GM12891 (cell line): ENCODE measurements at places on chromosomes 5 and 9.

DNA sequence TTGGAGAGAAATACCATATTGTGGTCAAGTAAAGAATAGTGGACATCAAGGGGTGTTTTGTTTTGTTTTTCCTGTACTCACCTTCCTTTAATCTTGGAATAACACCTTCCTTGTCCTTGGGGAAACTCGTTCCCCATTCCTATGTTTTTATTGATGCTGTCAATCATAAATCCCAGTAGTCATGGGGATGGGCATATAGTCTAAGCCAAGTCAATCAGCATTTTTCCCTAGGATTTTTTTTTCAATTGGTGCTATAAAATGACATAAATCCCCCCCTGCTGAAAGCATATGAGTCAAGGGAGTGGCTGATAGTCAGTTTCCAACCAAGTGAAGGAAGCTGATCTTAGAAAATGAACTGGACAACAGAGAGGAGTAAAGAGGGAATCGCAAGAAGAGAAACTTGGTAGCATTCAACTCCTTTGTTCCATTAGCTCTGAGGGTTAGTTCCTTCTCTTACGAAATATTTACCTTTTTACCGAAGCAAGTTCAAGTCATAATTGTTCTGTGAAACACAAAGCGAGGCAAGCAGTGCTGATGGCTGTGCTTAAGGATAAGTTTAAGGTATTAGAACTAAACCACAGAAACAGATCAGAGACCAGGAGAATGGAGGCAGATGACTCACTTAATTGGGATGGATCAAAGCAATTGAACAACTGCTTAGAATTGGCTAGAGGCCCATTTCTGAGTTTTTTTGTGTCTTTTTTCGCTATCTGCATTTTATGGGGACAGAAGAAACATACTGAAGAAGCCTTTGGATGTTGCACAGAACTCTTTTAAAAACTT lies 218.6 kb downstream of the SEMA6A start:
- no peak for DNase-seq

DNA sequence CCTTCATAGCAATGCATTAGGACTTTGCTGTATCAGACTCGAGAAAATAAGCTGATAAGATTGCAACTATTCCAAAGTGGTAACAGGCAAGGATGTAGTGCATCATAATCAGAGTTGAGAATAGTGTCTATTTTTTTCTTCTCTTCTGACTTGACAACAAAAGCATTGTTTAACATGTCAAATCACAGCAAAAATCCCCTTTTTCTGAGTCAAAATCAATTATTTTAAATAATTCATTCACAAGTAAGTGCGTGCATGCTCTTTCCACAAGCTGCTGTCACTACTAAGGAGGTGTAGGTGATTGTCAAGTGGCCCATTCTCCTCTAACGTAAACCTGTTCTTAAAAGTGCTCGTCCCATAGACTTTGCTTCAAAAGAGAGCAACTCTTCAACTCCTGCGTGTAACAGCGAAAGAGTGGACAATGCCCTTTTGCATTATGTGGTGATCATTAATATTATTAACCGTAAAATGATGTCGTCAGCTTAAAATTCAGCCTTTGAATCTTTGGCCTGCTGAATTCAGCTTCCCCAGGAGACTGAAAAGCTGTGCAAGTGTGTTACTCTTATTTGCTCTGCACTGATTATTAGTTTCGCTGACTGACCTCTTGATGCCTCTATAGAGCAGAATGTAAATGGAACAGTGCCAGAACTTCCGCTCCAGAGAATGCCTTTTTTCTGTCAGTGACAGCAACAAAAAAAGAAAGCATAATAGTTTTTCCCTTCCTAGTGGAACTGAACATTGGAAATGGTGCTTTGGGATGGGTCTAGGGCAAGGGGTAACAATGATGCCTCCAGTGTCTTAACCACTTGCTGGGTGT lies 680.8 kb upstream of the SEMA6A start:
- no peak for DNase-seq

GRCh38 chr5:124628721-124629596 lies 117.5 kb downstream of the ZNF608 start:
- no peak for DNase-seq

DNA sequence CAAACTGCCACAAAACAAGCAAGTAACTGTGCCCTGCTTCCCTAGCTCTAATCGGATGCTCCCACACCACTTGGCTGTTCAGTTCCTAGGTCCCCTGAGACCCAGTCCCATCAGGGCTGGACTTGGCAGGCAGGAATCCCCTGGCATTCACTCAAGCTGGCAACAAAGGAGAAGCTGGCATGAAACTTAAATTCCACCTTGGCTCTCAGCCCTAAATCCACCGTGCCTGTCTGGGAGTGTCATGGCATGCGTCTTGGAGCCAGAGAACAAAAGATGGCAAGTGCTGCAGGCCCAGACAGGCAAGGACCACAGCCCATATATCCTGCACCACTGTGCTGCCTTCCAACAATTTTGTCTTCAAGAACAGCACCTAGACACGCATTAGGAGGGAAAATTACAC lies 38.2 kb downstream of the ETF1 start:
- no peak for DNase-seq

- DNase-seq = no peak
These were observed 243.0 kb downstream of the PIK3R1 start for GRCh38 chr5:68458416-68459021.
